ENCODE measurements at places on chromosomes 3 and 15.
A peak's percentile ranks its signal among the peaks of the same experiment; 100 is the strongest.

GRCh38 chr3:46947981-46948791 lies 28.4 kb downstream of the CCDC12 start:
- DNase-seq: no peak

DNA sequence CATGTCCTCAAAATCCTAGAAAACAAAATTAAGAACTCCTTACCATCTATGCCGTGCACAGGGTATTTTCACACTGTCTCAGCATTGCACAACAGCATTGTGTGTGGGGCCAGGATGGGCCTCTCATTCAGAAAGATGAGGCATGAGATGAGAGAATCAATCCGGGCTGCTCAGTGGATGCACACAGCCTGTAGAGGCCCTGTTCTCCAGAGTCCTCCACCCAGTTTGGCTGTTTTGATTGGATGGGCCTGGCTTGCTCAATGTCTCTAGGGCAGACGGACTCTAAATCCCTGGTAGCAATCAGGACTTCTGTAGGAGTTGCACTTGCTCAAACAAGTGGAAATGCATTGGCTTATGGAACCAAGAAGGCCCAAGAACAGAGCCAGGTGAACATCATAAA lies 20.2 kb upstream of the CPNE9 start:
- no peak for DNase-seq

- no peak for DNase-seq
Observed at GRCh38 chr3:98800401-98800800, 37.3 kb downstream of the ST3GAL6 start.

DNA sequence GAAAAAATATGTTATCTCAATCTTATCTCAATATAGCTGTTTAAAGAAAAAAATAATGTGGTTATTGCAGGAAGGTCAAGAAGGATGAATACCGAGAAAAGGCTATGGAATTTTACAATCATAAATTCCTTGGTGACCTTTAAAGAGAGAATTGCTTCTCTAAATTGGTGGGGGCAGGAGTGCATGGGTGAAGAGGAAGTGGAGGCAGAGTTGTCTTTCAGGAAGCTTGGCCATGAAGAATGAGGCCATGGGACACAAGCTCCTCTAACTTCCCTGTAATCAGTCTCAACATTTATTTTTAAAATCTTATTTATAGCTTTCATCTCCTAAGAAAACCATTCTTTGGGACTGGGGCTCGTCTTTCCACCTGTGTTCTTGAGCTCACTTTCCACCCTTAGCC lies 22.4 kb upstream of the ALDH1A2 start:
- no peak for DNase-seq

GRCh38 chr3:38343797-38344594 lies 2.6 kb upstream of the XYLB start:
- no peak for DNase-seq

DNA sequence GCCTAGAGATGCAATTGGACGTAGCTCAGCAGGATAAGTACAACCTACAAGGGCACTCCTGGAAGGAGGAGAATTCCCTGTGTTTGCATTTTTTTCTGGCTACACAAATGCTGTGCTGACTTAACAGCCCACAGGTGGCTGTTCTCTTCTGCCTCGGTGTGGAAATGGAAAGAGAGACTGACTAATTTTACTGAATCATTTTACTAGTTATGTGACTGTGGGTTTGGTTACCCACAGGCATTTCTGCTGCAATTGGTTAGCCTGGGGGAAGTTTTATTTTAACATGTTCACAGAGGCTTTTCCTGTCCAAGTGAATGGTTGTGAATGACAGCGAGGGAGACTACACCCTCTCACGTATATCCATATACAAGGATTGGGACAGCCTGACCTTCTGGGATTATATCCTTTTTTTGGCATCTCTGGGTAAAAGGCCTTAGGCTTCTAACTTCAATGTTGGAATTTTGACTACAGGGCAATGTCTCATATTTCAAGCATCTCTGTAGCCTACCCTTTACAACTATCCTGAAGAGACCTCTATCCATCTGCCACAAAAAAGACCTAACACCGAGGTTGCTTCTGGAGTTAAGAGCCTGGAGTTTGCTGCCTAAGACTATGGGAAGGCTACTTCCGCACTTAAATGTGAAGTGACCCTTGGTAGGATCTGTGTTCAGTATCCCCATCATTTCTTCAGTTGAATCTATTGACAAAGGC lies 67.2 kb upstream of the TP63 start:
- peak; percentile 23 for DNase-seq

GRCh38 chr3:175777495-175777894 lies 918.4 kb downstream of the NAALADL2 start:
- no peak for DNase-seq

DNA sequence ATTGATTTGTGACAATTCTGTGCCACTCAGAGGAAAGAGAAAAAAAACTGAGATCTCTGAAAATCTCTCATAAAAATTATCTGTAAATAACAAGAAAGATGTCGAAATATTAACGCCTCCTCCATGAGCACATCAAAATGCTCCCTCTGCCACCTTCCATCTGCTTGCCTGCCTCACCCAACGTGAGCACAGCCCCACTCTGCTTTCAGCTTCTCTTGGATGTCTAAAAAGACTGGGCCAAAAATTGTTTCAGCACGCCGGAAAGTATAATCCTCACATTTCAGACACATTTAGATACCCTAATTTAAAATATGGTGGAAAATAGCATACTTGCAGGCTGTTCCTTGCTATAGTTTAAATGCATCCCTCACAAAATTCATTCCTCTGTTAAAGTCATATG lies 57.1 kb downstream of the ERC2 start:
- no peak for DNase-seq

GRCh38 chr3:146781606-146782005 lies 176.5 kb upstream of the PLSCR5 start:
- no peak for DNase-seq

GRCh38 chr3:37731895-37732294 lies 129.8 kb upstream of the CTDSPL start:
- DNase-seq: no peak

DNA sequence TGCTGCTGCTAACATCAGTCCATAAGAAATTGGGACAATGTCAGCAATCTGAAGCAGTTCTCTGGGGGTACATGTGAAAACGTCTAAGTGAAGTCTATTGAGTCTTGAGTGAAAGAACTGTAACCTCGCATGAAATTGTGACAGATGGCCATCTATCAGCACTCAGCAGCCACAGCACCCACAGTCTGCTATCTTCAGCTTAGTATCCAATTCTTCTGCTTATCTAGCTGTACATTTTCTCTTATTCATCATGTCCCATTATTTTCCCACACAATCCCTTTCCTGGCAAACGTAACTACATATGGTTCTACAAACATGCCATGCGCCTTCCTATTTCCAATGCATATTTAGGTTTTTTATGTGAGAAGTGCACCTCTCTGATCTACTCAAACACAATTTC lies 629.7 kb downstream of the NTRK3 start:
- DNase-seq: no peak

GRCh38 chr3:196202516-196202970 lies 8.7 kb downstream of the ZDHHC19 start:
- no peak for DNase-seq

DNA sequence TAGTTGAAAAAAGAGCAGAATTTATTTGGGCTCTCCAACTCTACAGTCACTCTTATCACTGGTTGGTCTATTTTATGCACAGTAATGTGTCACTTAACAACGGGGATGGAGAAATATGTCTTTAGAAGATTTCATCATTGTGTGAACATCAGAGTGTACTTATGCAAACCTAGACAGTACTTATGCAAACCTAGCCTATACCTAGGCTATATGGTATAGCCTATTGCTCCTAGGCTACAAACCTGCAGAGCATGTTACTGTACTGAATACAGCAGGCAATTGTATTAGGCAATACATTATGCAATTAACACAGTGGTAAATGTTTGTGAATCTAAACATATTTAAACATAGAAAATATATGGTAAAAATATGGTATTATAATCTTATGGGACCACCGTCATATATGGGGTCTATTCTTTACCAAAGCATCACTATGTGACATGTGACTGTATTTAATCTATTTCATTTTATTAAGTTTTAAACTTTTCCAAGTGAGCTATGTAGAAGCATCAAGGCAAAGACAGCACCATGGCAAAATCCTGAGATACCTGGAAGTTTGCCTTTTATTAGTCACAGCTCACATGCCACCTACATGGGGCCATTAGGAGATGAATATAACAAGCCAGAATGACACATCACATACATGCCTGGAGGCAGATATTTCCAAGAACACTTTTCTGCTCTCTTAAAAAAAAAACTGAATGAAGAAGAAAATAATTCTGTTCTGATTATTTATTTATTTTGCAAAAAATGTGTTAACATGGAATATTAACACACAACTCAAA lies 537.4 kb downstream of the TUSC7 start:
- DNase-seq: no peak

DNA sequence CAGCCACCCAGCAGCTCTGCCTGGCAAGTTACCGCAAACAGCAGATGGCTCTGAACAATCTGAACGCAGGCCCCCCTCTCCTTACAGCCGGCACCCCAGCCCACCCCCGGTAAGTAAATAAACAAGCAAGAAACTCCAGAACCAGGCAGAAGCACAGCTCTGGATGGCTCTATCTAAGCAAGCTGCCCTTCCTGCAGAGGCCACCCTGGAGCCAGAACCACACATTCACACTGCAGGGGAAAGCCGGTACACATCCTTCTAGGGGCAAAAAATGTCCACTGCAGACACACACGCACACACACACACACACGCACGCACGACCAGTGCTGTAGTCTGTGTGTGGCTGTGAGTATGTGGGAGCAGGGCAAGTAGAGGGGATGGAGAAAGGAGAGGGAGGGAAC lies 63.9 kb downstream of the ADCY5 start:
- DNase-seq: no peak

GRCh38 chr3:42063888-42064287 lies 27.3 kb upstream of the TRAK1 start:
- DNase-seq: no peak

DNA sequence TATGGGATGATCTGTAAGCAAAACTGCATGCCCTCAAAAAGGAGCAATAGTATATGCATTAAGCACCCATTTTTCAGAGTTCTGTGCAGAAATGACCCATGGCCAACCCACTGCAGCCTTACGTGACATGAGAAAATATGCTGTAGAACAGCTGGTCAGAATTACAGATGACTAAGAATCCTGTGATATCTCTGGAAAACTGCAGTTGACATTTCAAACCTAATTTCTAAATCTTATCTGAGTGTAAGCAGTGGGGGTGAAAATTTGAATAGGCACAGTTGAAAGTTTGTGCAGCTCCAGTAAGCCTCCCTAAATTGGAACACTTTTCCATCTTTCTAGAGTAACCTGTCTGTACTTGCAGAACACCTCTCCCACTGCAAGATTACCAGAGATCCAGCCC lies 28.7 kb upstream of the COL6A6 start:
- DNase-seq: no peak

DNA sequence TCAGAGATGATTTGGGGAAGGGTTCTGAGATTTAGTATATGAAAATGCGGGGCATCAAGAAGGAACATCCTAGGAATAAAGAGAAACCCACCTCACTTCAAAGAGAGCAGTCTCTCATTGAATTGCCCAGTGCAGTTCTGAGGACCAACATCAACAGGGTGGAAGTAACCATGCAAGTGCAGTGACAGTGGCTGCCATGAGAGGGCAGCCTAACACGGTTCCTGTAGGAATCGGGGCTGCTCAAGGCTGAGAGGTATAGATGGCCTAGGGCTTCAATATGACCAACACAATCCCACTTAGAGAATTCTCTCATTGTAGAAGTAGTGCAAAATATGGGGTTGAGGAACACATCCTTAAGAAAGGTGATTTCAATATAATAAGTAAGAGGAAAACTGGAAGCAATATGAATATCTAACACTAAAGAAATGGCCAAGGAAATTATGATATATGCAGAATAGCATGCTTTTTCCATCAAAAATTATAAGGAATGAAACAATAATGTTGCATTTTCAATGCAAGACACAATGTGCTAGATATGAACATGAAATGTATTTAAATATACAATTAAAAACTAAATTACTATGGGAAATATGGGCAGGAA lies 51.1 kb upstream of the ARRDC4 start:
- peak; percentile 73 for DNase-seq

GRCh38 chr3:129211772-129212171 lies 28.1 kb upstream of the CNBP start:
- no peak for DNase-seq

- no peak for DNase-seq
Observed at GRCh38 chr15:34311563-34311962, 26.0 kb downstream of the SLC12A6 start.

DNA sequence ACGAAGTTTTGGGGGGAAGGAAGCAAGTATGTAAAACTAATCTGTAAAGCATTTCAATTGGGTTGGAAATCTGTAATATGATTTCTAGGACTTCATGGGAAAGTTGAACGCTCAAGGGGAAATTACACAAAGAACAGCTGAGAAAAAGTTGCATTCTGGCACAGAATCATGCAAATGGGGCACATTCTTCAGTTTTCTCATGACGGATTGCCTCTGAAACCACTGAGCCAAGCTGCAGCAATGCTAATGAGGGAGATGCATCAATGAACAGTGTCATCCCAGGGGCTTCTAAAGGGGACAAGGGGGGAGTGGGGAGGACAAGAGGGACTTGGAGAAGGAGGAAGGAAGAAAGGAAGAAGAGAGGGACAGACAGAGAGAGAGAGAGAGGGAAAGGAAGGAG lies 291.4 kb upstream of the ATP11B start:
- DNase-seq: peak; percentile 53

DNA sequence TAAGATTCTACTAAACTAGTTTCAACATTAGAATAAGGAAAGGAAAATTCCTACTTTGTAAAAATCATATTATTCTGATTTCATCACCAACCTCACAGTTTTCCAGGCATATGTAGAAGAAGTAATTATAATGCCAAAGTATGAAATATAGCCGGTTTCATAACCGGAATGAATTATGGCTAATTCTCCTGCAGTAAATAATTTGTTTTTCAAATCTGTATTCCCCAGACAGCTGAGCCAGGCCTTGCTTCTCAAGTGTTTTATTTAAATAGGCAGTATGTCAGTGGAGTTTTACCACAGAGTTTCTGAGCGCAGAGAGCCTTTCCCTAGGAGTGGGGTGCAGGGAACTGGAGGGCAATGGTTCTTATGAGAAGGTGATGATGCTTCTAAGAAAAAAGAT lies 8.7 kb upstream of the CPA3 start:
- DNase-seq: no peak

DNA sequence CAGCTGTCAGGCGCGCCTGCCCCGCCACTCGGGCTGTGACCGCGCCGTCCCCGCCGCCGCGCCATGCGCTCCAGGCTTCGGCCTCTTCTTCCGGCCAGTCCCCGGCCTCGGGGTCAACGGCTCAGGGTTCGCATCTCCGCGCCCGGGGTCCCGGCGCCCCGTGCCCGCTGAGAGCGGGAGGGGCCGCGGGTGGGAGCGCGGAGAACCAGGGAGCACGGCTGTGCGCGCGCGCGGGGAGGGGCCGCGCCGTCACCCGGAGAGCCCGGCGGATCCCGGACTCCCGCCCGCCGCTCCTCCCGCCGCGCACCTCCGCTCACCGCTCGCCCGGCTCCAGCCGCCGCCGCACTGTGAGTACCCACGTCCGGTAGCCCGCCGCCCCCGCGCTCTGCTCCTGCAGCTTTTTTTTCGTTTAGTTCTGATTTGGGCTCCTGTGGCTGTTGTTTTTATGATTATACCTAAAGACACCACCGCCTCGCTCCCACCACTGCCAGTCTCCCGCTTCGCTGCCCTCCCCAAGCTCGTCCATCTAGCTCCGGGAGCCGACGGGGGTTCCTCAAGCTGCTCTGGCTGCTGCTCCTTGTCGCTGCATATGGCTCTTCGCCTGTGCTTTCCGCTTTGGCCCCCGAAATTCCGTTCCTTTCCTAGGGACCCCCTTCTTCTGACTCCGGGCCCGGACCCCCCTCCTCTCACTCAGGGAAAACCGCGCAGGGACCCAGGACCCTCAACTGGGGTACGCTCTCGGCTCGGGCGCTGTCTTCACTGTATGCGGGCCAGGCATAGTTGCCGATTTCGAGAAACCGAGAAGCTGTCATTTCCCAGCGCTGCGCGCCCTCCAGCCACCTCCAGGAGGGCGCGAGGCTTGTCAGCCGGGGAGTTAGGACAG lies 1.8 kb upstream of the SKOR1 start:
- DNase-seq: no peak
